Stimulated activated CD4-positive, alpha-beta T cell treated with anti-CD3 and anti-CD28 coated beads, Interleukin-2, amount 100 ng/mL, for 48 hours (primary cell): ENCODE measurements at places on chromosomes 7 and 10.

GRCh38 chr10:66366163-66366562 lies 559.7 kb upstream of the LRRTM3 start:
- no peak for DNase-seq

DNA sequence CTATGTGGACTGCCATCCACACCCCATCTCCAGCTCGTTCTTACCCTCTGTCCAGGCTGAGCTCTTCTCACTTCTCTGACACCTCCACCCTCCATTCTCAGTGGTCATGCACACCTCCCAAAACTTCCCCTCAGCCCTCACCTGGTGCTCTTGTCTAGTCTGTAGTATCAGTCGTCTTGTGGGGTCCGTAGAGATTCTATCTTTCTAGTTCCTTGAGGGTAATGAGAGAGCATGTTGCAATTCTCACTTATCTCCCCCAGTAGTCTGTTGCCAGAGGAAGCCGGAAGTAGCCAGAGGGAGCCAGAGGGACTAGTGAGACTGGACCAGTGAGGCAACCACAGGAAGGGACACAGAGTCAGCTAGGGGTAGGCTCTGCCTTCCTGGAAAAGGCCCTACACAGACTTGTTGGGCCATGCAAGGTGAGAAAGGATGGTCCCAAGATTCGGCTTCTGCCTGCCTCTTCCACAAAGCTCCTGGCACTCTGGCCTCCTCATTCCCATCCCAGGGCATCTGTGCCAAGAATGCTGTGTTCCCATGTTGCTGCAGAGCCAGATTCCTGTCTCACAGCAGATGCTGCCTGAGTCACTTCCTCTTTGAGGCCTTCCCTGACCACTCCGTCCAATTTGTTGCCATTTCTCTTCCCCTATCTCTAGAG lies 50.6 kb upstream of the DUSP5 start:
- DNase-seq, result no peak

DNA sequence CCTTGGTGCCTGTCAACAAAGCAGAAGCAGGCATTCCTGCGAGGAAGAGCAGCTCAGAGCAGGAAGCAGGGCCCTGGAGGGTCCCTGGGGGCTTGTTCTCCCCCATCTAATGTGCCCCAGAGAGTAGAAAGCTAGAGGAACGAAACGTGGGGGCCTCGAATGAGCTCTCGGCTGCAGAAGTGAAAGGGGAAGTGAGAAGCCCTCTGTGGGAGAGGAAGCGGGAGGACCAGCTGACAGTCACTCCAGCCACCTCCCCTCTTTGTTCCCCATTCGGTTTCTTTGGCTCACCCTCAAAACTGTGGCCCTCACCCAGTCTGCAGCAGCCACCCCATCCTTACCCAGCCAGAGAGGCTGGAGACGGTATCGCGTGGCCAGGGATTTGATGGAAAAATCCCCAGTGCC lies 25.0 kb downstream of the C10orf105 start:
- DNase-seq, result no peak

DNA sequence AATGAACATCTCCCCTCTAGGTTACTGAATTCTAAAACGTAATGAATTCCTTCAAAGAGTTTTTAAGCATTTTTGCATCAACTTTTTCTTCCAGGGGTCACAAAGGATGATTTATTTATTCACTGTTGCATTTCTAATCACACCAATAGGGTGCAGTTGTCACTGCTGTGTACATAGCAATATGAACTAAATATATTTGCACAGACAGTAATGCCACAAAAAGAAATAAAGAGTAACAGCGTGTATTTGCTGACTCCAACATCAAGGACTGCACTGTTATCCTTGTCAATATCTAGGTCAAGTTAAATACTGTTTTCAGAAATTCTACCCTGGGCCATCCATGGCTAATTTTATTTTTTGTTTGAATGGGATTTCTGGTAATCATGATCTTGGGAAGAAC lies 138.0 kb downstream of the FRMD4A start:
- no peak for DNase-seq

DNA sequence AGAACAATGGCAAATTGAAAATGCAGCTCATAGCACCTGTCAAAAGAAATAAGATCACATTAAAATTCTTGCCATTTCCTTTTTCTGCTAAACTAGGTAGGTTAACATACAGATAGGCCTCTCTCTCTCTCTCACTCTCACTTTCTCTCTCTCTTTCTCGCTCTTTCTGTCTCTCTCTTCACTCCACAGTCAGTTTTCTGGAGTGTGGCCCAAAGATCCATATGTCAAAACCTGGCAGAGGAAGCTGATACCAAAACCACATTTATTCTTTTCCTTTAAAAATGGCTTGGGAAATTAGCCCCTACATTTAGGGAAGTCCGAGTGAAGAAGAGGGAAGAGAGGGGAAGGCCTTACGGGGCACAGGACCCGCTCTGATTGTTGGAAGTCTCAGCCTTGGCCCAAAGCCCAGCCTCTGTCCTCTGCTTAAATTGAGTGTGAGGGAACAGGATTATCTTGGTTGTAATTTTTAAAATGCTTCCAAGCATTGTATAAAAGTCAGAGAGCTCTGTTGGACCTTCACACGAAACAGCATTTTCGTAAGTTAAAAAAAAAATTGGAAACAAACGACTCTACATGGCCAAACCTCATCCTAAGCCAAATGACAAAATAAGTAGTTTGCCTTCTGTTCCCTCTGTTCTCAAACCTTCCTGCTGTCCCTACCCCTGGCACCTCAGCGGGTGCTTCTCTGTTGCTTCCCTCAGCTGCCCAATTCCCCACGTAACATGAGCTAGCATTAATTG lies 83.2 kb downstream of the FRMD4A start:
- DNase-seq, result no peak

DNA sequence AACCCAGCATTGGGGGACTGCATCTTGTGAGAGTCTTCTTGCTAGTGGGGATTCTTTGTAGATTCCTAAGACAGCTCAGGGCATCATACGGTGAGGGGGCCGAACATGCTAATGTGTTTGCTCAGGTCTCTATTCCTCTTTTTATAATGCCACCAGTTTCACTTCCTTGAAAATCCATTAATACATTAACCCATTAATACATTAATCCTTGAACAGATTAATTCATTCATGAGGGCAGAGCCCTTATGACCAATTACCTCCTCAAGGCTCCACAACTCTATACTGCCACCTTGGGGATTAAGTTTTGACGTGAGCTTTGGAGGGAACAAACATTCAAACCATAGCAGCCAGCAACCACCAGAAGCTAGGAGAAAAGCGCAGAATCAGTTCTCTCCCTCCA lies 67.2 kb upstream of the POT1 start:
- no peak for DNase-seq
